ENCODE measurements at places on chromosomes 4 and X. TPM values are rescaled to one million over a fixed set of nuclear protein-coding genes. Genes with fewer than 3 reads are reported as not detected.

FAM199X gene
- total RNA-seq: 20.3 TPM

DNA sequence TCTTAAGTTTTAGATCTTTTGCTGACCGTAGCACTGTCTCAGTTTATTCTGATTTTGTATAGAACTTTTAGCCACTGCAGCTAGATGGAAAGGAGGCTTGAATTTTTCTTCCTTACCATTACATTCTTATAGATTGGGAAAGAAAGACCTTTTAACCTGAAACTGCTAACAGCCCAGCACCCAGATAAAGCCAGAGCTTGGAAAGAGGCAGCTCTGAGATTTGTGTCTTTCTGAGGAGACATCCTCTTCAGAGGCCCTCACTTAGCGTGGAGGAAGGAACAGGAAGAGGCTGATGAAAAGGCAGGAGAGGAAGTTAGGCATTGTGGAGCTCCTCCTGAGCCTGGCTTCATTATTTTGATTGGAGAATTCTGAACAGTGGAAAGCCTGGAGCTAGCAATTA, 35.1 kb downstream of the ATG4A start:
- no peak for DNase-seq

DNA sequence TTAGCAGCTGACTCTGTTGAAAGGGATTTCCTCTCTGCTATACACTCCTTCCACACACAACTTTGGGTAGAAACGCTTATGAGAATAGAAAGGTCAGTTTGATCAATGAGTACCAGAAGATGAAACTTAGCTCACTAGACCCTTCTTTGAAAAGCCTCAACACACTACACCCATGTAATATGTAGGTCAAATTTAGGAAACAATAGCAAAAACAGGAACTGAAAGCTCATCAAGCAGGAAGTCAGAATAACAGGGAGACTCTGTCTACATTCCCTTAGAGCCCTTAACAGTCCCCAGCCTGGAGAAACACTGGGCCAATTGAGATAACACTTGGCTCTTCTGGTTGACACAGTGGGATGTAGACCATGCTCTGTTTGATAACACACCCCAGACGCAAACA, 30.7 kb downstream of the SRPX2 start:
- no peak for DNase-seq

FREM3 gene
- not detected for total RNA-seq

DNA sequence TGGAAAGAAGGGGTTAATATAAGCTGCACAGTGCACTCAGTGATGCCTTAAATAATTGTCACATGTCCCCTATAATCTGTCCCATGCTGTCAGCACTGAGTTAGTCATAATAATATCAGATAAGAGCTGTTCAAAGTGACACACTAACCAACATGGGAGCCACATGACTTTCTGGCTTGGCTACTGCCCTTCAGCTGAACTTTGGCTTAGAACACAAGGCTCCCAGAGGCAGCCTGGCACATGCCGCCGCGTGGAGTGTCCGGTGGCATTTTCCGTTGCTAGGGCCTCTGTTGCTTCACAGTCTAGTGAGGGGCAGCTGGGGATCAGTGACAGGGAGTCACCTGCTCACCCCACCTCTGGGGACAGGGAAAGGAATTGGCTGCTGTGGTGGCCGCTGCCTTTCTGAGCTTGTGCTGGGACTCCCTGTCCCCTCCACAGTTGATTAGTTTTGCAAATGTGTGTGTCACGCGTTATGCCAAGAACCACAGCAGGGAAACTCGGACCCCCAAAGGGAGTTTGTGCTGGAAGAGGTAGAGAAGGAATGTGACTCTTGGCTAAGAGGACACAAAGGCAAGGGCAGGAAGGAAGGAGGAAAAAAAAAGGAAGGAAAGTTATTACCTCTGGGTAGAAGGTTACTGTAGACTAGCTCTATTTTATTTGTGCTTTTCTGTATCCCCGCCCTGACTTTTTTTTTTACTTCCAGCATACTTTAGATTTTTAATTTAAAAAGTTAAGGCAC, 41.1 kb upstream of the PPARGC1A start:
- no peak for DNase-seq

DNA sequence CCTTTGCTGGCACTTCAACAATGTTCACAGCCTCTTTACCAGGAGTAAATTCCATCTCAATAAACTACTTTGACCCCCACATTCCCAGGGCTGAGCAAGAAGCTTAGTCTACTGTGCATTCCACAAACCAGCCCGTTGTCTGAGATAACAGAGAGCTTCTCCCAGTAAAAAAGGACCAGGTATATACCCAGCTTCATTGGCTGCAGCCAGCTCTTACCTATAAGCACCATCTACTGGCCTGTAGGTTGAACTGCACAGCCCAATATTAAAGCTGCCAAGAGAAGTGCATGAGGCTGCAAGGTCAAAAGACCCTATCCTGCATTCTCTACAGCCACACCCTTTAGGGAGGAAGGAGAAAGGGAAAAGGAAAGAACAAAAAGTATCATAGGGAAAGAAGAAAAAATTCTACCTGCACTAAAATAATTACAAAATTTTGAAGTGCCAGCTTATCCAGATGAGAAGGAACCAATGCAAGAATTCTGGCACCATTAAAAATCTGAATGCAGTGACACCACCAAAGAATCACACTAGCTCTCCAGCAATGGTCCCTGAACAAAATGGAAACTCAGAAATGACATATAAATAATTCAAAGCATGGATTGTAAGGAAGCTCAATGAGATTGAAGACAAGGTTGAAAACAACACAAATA, 45.7 kb upstream of the INTU start:
- peak; percentile 85 for DNase-seq

- DNase-seq: peak; percentile 99
These were observed 8.9 kb upstream of the RENBP start for GRCh38 chrX:153953342-153953830.

GRCh38 chr4:78654807-78655206, 103.2 kb downstream of the ANXA3 start:
- DNase-seq: no peak

- no peak for DNase-seq
These were observed 16.0 kb upstream of the NLGN4X start for GRCh38 chrX:6244666-6245065.

Measured in osteoblast (primary cell).